ENCODE measurements at places on chromosomes 7 and 10.

GRCh38 chr7:43015301-43015700 is 83.1 kb downstream of the MRPL32 start:
- DNase-seq = no peak

- no peak for DNase-seq
Observed at GRCh38 chr7:117269886-117270285, 53.0 kb downstream of the WNT2 start.

GRCh38 chr7:156753630-156754029 is 113.1 kb downstream of the RNF32 start:
- DNase-seq = no peak

- DNase-seq = no peak
Observed at GRCh38 chr10:70677016-70677415, 4.7 kb downstream of the ADAMTS14 start.

- DNase-seq = peak; percentile 48
Observed at GRCh38 chr10:80204677-80205476, 460 bp downstream of the ANXA11 start.

- DNase-seq = no peak
Observed at GRCh38 chr7:108448584-108449505, 7.4 kb downstream of the NRCAM start.

GRCh38 chr7:104124469-104124868 is 83.3 kb downstream of the ORC5 start:
- no peak for DNase-seq

GRCh38 chr7:85322252-85322651 is 135.4 kb upstream of the SEMA3D start:
- no peak for DNase-seq

DNA sequence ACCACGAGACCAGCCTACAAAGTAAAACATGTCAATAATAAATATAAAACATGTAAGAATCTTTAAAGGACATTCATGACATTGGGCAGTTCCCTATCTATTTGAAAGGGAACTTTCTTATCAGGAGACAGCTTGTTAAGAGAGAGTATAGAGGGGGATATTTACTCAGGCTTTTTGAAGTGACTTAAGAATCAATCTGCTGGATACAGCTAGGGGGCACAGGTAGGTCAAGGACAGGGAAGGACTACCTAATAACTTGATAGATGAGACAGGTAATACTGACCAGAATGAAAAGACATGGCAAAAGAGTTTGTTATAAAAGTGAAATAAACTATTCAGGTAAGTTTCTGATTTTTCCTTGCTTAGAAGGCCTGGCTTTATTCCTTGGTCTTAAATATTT is 21.8 kb upstream of the LRRD1 start:
- DNase-seq = no peak

DNA sequence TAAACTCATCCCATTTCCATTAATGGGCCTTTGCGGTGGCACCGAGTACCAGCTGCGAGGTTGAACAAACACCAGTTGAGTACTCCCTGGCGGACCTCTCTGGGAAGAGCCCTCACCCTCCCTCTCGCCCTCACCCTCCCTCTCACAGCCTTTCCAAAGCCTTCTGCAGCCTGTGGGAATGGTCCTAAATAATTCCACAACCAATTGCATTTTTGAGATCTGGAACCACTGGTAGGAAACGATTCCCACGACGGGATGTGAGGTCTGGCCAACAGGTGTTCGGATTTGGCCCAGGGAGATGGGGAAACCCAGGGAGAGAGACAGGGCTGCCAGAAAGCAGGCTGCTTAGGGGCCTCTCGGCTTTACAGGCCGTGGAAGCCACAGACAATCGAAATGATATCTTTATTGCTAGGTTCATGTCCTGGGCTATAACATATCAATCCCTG is 5.3 kb downstream of the PTF1A start:
- no peak for DNase-seq

DNA sequence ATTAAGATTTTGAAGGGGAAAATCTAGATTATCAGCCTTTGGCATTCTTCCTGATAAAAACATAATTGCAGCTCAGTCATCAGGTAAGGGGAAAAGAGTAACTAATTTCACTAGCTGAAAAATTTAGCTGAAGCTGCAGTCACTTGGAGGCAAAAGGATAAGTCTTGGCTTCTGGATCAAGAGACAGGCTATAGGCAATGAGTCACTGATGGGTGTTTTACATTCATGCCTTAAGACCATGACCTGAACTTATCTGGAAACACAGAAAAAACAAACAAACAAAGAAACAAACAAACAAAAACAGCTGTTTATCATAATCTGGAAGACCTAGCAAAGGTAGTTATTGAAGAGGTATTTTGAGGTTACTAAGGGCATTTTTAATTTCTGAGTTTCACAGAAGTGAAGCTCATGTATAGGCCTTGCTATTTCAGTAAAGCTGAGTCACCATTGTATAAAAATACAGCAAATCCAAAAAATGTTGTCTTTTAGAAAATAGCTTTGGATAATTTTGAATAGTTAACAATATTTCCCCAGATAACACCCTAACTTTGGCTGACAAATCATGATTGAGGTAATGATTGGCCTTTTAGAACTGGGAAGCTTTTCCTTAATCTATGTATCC is 40.3 kb downstream of the ZNF22 start:
- no peak for DNase-seq

DNA sequence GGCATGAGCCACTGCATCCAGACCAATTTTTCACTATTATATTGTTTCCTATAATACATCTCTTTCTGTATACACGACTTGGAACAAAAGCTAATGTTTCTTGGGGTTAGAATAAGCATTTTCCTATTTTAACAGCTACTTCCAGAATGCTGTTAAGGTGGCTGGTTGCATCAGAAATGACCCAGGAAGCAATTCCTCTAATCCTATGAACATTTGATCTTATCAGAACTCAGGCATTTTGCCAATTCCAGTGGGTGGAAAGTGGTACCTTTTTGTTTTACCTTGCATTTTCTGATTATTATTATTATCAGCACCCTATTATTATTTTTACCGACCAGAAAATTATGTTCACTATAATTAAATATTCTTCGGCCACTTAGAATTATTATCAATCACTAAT is 73.3 kb downstream of the NDUFB2 start:
- no peak for DNase-seq

DNA sequence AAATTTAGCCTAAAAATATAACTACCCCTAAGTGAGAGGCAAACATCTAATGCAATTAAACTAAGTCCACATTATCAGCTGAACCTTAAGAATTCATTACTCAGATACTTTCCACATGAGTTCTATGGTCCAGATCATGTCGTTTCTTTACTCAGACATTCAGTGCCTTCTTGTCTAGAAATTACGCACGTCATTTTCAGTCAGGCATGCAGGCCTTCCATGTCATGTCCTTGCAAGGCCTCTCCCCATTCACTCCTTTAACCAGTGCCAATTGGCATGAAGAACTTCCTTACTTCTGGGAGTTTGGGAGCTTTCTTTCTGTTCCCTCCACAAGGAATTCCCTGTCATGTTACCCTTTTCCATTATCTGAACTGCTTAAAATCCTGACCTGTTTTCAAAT is 118.8 kb downstream of the NRP1 start:
- DNase-seq = no peak

DNA sequence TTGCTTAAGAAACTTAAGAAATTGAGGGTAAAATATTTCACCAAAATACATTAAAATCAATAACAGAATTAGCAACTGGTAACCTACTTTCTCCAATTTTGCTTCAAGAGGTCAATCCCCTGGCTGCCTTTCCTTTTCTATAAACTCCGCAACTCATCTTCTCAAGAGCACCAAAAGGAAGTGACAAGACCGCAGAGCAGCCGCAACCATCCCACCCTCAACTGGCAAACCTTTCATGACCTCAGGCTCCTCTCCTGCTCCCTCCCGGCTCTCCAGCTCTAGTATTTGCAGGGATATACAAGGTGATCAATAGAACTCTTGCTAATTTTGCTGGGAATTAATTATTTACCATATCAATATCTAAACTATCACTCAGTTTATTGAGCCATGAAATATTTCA is 88.9 kb downstream of the ATE1 start:
- DNase-seq = no peak

DNA sequence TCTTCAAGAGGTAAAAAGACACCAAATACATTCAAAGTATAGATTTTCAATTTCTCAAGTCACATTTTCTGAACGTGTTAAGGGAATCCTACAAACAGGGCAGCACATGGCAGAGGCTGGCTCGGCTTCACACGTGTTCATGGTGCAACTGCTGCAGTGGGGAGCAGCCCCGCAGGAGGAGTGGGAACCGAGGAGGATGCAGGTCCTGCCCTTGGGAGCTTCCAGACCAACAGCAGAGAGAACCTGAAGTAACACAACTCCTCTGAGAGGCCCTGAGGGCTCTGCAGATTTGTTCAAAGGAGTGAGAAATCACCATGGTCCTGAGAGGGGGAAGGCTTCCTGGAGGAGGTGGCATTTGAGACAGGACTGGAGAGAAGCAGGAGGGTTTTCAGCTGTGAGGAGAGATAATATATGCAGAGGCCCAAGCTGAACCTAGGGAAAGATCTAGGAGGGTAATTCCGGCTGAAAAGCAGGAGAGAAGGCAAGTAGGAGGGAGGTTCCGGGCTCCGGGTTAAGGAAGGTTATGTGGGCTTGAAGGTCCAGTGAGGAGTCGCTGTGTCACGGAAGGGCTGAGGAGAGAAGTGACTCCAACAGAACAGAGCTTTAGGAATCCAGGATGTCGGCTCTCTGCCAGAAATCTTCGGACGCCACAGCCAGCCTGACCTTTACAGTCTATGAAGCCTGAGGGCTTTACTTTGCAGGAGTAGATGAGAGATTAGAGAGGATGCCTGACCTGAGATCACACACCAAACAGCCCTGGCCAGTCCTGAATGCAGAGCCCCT is 77.5 kb downstream of the GPR26 start:
- no peak for DNase-seq

GRCh38 chr7:157097569-157097968 is 41.2 kb upstream of the UBE3C start:
- DNase-seq = no peak

- no peak for DNase-seq
Observed at GRCh38 chr10:118409295-118409694, 67.2 kb upstream of the FAM204A start.

GRCh38 chr10:117134056-117134305 is 4.1 kb downstream of the VAX1 start:
- DNase-seq = no peak

DNA sequence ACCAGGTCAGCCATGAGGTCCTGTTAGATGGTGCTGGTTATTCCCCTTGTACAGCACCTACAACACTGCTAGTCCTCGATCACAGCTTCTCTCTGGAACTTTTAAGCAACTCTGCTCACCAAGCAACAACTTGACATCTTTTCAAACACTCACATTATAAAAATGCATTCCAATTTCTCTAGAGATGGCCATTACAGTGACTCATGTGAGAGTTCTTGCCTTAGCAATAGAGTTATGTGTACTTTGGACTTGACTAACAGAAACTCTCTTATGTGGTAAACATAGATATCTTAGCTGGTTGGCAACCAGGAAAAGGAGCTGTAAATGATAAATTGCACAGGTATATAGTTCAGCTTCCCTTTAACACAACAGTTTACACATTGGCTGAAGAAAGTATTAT is 122.2 kb downstream of the PDE1C start:
- no peak for DNase-seq

DNA sequence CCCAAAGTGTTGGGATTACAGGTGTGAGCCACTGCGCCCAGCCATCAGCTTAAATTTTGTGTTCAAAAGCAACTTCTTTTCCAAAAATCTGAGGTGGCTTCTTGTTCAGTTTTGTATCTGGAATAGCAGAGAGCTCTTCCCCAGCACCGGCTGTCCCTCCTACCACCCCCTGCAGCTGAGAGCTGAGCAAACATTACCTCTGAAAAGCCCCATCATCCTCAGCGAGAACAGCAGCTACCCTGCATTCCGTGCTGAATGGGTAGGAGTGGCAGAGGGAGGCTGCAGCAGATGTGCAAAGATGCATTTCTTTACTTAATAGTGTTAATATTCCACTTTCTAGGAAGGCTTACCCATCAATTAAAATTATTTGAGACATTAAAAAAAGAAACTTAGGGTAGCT is 31.8 kb downstream of the CCM2 start:
- DNase-seq = no peak

- DNase-seq = no peak
Observed at GRCh38 chr7:78090616-78091015, 292.0 kb downstream of the PHTF2 start.

DNA sequence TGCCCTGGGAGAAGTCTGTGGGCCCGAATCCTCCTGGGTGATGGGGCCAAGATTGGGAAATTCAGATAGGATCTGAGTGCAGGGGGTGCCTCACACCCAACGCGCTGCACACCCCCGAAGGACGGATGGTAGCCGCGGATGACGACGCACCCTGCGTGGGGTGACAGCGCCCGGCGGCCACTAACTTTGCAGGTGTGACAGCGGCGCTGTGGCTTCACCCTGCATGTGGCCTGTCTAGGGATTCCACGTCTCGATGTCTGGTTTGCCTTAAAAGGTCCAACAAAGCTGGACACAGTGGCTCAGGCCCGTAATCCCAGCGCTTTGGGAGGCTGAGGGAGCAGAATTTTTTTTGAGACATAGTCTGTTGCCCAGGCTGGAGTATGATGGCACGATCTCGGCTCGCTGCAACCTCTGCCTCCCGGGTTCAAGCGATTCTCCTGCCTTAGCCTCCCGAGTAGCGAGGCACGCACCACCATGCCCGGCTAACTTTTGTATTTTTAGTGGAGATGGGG is 18.6 kb downstream of the ADAP1 start:
- no peak for DNase-seq

- no peak for DNase-seq
Observed at GRCh38 chr7:55185941-55186609, 167.3 kb downstream of the EGFR start.

DNA sequence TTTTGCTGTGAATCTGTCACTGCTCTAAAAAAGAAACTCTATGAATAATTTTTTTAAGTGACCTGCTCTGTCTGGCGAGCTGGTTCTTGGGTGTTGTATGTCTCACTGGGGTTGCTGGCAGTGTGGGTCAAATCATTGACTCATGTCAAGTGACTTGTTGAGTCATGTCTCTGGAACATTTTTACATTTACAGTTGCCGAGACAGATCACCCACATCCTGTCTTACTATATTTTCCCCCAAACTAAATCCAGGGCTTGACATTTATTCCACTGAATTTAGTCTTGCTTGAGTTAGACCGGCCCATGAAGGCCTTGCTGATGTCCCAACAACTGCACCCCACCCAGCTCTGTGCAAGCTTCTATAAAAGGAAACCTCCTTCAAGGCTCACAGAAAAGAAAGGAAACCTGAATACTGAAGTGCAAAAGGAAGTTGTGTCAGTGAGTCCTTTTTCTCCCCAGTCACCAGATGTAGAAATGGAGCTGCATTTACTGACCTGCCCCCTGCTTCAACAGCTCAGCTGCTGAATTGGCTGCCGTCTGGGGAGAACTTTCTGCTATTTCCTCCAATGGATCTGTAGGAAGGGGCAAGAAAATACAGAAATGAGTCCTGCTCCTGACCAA is 290.3 kb downstream of the TNS3 start:
- DNase-seq = no peak

- DNase-seq = no peak
Observed at GRCh38 chr7:18257711-18258110, 230.1 kb upstream of the PRPS1L1 start.

GRCh38 chr7:50695026-50695425 is 87.7 kb downstream of the GRB10 start:
- no peak for DNase-seq

Data from nephron progenitor cell (in vitro differentiated cells).